ENCODE measurements at places on chromosomes 5 and 9. TPM values are rescaled to one million over a fixed set of nuclear protein-coding genes. Genes with fewer than 3 reads are reported as not detected.

SPAG8 gene
- 1.5 TPM for total RNA-seq

BTNL3 gene
- not detected for total RNA-seq

TLX3 gene
- total RNA-seq, result not detected

CTSV gene
- 0.44 TPM for total RNA-seq

C5orf52 gene
- not detected for total RNA-seq

ENTPD2 gene
- total RNA-seq, result 3.7 TPM

DNA sequence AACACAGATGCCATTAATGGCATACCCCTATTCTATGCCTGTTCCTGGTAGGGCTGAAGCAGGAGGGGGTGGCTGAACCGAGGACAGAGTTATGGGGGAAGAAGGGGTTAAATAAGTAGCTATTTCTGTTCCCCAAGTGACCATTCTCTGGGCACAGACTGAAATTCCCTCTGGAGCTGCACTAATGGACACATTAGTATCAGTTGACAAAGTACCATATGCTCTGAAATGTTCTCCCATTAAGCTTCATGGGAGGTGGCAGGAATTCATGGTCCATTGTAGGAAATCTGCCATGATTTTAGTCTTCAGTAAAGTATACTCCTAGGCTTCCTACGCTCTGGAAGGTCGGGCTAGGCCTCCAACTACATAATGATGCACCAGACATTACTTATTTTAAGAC lies 10.5 kb upstream of the FRMPD1 start:
- DNase-seq, result no peak

DNA sequence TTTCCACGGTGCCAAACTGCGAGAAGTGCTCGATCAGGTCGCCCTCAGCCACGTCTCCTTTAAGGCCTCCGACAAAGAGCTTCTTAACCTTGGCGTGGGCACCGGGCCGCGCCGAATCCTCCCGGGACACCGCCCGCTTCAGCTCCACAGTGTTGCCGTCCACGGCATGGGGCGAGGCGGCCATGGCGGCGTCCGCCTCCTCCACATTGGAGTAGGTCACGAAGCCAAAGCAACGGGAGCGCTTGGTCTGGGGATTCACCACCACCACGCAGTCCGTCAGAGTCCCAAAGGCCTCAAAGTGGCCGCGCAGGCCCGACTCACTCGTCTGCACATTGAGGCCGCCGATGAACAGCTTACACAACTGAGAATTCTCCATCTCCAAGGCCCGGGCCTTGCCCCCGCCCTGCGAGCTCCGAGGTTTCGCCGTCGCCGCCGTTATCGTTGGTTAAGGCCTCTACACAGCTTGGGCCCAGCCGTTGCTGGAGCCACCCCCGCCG lies 424 bp downstream of the HNRNPA0 start:
- DNase-seq, result peak; percentile 66

- no peak for DNase-seq
These were observed 201.8 kb downstream of the CD180 start for GRCh38 chr5:66994790-66995189.

DNA sequence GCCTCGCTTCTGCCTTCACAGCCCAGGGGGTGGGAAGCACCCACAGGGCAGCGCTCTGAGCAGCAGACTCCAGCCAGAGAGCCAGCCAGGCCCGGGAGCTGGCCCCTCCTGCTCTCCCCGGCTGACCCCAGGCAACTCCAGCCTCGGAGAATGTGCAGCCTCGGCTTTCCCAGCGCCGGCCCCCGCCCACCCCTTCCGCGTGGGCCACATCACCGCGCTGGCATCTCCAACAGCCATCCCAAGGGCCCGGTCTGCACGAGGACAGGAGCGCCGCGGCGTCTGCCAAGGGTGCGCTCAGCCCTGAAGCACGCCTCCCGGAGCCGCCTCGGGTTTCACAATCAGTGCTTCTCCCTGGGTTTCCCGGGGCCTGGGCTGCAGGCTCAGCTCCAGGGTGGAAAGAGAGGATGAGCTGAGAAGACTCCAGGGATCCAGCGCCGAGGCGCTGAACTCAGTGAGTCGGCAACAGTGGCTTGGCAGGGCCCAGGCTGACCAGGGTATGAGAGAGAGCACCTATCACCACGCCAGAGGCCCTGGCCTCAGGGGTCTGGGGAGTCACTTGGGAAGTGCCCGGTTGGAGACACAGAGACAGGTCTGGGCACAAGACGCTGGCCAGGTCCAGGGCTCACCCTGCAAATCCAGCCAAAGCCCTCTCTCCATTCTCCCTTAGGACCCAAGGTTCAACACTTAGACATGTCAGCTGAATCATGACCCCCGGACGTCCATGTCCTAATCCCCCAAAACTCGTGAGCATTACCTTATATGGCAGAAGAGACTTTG lies 79.6 kb downstream of the ADAMTS2 start:
- DNase-seq, result peak; percentile 97

GRCh38 chr5:32683125-32683524 lies 28.0 kb upstream of the NPR3 start:
- DNase-seq, result no peak
